ENCODE measurements at places on chromosomes 2 and 18.

- DNase-seq: no peak
These were observed 138.3 kb downstream of the FAM124B start for GRCh38 chr2:224263571-224264043.

DNA sequence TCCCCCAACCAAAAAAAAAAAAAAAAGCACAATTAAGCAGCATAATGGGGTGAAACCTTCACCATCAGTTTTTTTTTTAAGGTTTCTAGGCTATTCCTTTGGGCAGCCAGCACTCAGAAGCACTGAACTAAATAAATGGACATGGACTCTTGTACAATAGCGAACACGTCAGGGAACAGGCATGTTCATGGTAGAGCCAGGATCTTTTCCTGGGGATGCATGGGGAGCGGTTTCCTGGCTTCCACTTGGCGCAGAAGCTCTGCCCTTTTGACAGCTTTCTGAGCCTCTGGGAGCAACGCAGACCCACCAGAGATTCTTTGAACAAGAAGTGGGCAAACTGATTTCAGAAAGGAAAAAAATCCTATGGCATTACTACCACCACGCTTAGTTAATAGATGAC, 35.0 kb downstream of the ALPK2 start:
- no peak for DNase-seq

GRCh38 chr18:55163550-55163949, 204.3 kb upstream of the CCDC68 start:
- no peak for DNase-seq

DNA sequence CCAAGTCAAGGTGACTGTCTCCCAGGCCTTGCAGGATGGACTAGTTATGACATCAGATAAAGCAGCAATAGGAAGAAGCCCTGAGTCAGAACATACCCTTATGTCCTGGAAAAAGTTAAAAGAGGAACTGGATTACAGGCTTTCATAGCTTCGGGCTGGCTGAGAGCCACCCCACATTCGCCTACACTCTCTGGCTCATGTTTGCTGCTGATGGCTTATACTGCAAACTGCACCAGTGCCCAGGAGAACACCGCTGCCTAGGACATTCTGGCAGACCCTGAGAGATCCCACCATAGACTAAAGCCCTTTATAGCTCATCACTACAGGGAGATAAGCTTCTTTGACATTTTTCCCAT, 20.3 kb downstream of the SLC8A1 start:
- DNase-seq: no peak

DNA sequence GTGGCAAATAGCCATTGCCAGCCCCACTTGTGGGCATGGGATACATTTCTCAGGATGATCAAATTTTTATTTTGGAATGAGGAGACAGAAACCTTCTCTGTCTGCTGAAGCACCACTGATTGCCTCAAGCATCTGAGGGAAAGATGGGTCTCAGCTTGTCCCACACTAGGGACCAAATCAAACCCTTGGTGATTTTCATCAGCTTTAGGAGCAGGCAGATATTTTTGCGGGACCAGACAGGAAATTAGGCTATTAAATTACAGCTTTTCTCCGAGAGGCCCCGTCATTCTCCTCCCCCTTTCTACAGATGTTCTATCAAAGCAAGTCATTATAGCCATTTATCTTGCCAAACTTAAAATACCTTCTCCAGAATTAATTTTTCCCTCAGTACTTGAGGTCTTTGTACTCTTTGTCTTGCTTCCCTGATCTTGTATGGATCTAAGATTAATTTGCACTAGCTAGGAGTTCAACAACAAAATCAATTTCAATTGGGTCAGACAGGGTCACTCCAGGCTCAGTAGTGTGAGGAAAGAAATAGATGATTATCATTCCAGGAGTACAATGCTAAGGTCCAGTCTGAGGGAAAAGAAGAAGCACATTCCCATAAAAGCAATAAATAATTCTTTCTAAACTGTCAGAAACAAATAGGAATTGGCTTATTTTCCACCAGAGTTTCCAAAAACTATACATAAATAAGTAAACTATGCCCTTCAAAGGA, 818.1 kb upstream of the SOX11 start:
- no peak for DNase-seq

- DNase-seq: no peak
These were observed 18.7 kb upstream of the IHH start for GRCh38 chr2:219079417-219079816.

GRCh38 chr2:134505446-134505845, 213.4 kb downstream of the TMEM163 start:
- no peak for DNase-seq

GRCh38 chr2:239013678-239013976, 165.7 kb downstream of the TWIST2 start:
- DNase-seq: no peak

DNA sequence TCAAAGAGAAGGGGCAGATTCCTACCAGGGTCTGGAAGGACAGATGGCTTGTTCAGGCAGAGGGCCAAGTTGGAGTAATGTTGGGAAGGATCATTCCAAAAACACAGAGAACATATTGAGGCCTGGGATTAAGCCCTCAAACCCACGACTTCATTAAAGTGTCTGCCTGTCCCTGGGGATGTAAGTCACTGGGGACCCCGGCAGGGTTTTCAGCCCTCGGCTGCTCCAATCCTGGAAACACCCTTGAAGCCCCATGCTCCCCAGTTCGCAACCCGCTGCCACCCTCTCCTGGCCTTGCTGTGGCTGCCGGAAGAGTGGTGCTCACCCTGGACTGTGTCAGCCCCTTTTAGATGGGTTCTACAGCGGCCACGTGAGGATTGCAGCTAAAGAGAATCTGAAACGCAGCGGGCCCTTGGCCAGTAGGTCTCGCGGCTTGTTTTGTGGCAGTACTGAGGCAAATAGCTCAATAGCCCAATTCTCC, 79.9 kb downstream of the EPAS1 start:
- DNase-seq: no peak

GRCh38 chr2:234593636-234594035, 96.8 kb upstream of the ARL4C start:
- DNase-seq: no peak
